ENCODE measurements at places on chromosomes 7 and 10.

DNA sequence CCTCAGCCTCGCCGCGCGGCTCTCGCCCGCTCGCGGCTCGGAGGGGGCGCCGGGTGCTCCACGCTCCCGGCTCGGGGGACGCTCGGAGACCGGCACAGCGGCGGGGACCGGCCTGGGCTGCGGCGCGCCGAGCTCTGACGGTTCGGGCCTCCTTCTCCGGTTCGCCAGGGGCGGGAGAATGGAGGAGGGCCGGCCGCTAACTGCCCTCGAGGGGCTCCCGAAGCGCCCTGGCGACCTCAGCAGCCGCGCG, 232 bp upstream of the GRID1 start:
- DNase-seq, result no peak

DNA sequence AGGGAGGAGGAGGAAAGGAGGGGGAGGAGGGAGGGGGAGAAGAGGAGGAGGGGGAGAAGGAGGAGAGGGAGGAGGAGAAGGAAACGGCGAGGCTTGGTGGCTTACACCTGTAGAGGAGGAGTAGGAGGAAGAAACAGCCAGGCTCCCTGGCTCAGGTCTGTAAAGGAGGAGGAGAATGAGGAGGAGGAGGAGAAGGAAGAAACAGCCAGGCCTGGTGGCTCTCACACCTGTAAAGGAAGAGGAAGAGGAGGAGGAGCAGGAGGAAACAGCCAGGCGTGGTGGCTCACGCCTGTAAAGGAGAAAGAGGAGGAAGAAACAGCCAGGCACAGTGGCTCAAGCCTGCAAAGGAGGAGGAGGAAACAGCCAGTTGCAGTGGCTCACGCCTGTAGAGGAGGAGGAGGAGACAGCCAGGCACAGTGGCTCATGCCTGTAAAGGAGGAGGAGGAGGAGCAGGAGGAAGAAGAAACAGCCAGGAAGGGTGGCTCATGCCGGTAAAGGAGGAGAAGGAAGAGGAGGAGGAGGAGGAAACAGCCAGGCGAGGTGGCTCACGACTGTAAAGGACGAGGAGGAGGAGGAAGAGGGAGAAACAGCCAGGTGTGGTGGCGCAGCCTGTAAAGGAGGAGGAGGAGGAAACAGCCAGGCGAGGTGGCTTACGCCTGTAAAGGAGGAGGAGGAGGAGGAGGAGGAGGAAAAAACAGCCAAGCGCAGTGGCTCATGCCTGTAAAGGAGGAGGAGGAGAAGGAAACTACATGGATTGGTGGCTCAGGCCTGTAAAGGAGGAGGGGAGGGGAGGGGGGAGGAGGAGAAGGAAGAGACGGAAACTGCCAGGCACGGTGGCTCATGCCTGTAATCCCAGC, 14.9 kb upstream of the CRCP start:
- DNase-seq, result no peak

- no peak for DNase-seq
Measured at GRCh38 chr10:117249493-117250093, 8.7 kb downstream of the SLC18A2 start.

- no peak for DNase-seq
Measured at GRCh38 chr10:75208181-75208580, 2.4 kb upstream of the VDAC2 start.

GRCh38 chr7:25653384-25653783, 425.1 kb upstream of the NPVF start:
- no peak for DNase-seq

DNA sequence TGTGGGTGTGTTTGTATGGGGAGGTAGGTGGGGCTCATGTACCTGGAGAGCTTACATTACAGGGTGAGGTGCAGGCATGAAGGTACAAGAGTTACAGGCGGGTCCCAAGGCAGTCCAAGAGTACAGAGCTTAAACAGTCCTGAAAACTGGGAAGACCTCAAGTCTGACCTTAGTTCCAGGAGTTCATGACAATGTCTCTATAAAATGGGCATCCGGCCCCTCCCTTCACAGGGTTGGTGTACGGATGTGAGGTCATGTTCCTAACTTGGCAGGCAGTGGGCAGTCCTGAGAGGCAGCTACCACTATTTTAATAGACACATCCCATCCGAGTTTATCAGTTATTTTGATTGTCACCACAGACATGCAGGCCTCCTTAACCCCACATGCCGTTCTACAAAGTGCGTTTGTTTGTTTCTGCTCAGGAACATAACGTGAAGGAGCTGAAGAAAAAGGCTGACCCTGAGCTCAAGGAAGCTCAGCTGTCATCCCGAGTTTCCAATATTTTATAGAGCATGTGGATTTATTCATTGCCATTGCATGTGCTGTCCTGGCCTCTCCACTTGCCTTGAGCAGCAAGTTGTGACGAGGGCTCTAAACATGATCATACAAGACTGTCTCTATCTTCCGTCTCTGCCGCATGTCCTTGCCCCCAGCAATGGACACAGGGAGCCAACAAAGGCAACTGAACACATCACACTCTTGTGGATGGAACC, 647.5 kb upstream of the IGFBP3 start:
- no peak for DNase-seq

DNA sequence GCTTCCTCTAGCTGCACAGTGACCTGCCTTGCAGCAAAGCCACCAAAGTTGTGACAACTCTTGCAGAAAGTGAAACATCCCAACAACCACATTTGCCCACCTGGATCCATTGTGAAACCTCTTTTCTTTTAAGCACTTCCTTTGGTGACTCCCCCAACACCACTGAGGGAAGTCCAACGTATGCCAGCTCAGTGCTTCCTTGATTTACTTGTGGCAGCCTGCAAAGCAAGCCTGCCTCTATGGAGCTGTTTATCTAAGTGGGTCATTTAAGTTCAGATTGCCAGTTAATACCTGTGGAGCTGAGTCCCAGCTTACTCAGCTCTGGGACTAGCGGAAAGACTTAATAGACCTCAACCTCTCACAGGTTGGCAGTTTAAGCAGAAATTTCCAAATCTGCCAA, 230.8 kb upstream of the GHITM start:
- no peak for DNase-seq

GRCh38 chr10:129704225-129704624, 237.2 kb downstream of the MGMT start:
- DNase-seq, result no peak

- no peak for DNase-seq
Measured at GRCh38 chr7:131329176-131329570, 1.5 kb downstream of the MKLN1 start.

- no peak for DNase-seq
Measured at GRCh38 chr7:3488829-3489228, 187.8 kb downstream of the SDK1 start.

DNA sequence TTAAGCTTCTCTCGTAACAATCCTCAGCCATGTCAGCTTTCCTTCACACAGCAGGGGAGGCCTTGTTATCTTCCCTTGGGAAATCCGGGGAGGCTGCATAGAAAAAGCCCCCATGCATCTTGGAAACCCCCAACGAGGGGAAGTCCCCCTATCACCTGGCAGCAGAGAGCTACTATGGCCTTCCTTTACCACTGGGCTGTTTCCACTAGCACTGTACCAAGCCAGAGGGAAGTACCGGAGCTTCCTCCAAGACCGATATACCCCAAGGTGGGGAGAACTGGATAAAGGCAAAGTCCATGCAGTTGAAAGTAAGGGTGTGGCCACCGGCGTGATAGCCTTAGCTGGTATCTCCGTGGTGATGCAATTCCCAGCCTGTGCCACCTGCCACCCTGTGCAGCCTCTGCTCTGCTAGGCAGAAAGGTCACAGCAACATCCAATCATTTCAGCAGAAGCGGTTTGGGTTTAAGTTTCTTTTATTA, 4.4 kb upstream of the CLIP2 start:
- DNase-seq, result no peak

DNA sequence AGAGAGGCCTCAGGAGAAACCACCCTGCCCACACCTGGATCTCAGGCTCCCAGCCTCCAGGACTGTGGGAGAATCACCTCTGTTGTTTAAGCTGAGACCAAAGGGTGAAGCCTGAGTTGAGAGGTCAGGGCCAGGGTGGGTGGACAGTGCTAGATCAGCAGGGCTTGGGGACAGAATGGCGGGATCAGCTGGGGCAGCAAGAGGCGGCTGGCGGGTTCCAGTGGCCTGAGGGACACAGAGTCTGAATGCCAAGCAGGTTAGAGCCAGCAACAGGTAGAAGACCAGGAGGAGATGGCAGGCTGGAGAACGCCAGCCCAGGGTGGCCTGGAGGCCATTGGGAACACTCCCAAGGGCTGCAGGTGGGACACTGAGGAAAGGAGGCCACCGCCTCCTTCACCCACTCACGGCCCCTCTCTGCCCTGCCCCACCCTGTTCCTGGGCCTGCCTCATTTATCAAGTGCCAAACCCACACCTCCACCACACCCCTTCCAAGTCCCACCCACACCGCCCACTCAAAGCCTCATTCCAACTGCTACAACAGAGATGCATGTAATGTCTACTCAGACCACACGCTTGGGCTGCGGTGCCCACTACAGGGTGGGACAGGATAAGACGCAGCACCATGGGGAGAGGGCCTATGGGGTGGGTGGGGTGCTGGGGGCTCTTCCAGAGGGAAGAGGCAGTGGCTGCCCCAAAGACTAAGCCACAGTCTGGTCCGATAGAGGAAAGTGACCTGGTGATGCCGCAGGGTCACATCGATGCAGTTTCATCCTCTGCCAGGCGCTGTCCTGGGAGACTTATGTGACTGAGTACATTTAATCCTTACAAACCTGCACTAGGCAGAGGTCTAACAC, 173.9 kb downstream of the TNS3 start:
- DNase-seq, result no peak

- no peak for DNase-seq
Measured at GRCh38 chr10:117248750-117249465, 8.0 kb downstream of the SLC18A2 start.

- DNase-seq, result no peak
Measured at GRCh38 chr10:76451911-76452310, 1020.5 kb downstream of the LRMDA start.

DNA sequence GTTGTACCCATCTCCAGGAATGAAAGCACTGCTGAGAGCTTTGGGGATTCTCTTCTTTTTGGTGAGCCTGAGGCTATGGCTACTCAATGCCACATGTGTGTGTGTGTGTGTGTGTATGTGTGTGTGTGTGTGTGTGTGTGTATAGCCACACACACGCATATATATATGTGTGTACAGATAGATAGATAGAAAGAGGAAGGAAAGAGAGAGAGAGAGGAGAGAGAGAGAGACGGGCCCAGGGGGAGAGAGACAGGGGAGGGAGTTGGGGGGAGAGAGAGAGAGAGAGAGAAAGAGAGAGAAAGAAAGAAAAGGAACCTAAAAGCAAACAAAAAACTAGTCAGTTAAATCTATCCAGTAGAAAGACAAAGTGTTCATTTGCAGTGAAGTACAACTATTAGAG, 8.3 kb downstream of the SLC13A4 start:
- no peak for DNase-seq

DNA sequence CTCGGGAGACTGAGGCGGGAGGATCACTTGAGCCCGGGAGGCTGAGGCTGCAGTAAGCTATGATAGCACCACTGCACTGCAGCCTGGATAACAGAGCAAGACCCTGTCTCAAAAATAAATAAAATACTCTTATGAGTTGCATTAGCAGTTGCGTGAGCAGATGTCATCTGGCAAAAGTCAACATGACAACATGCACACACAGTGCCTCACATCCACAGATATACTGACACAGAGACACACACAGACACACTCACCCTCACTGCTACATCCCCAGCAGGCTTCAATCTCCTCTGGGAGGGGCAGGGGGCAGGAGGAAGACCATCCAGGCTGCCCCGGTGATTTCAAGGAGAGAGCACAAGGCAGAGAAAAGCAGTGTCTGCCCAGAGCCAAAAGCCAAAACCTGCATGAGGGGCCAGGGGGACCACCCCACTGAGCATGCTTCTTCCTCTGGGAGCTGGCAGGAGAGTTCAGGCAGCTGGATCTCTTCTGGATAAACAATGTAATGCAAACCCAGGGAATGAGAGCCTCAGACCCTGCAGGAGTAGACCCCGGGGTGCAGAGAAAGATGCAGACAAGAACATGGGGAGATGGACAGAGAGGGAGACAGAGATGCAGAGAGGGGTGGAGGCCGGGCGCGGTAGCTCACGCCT, 9.6 kb upstream of the ELN start:
- DNase-seq, result no peak

- no peak for DNase-seq
Measured at GRCh38 chr10:86049442-86049841, 317.2 kb downstream of the GRID1 start.

- no peak for DNase-seq
Measured at GRCh38 chr7:139597028-139597427, 73.5 kb downstream of the CLEC2L start.

DNA sequence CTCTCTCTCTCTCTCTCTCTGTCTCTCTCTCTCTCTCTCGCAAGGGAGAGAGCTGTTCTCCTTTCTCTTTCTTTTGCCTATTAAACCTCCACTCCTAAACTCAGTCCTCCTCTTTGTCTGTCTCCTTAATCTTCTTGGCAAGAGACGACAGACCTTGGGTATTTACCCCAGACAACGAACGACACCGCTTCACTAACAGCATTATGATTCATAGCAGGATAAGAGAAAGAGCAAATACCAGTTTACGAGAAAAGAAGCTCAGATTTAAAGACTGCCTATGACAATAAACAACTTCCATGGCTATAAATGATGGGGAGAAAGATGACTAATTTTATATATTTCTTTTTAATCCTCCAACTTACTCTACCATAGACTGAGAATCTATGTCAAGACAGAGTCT, 1396.5 kb upstream of the CELF2 start:
- no peak for DNase-seq

- DNase-seq, result no peak
Measured at GRCh38 chr7:157000741-157001653, 9.5 kb downstream of the MNX1 start.

- DNase-seq, result no peak
Measured at GRCh38 chr10:24944512-24945255, 7.7 kb downstream of the PRTFDC1 start.

- no peak for DNase-seq
Measured at GRCh38 chr10:78401624-78402367, 368.1 kb downstream of the RPS24 start.

GRCh38 chr7:76123316-76123715, 75.4 kb downstream of the MDH2 start:
- DNase-seq, result no peak

DNA sequence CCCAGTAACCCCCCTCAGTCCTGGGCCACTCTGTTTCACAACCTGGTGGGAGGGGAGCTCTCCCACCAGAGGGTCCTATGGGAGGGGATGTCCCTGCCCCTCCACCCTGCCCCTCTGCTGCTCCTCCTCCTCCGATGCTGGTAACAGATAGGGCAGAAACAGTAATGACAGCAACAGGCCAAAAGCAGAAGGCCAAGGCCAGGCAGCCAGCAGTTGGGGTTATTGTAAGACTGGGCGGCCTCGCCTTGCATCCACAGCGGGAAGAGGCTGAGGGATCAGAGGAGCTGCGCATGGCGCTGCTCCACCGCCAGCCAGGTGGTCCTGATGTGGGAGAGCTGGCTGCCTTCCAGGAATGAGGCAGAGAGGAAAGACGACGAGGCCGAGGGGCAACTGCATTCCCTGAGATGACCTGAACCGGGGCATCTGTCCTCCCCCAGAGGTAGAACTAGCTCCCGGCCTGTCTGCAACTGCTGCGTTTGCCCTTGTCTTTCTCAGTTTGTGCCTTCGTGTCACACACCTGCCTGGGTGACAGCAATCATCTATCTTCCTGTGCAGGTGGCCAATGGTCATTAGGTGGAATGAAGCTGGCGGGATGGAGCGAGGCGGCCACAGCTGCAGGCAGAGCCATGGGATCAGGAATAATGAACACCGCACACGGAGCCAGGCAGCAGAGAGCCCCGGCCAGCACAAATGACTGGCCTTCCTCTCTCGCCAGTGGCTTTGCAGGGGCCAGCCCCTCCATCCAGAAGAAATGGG, 54.0 kb upstream of the CACUL1 start:
- DNase-seq, result no peak

Data from stimulated activated CD4-positive, alpha-beta T cell treated with anti-CD3 and anti-CD28 coated beads, Interleukin-1b, Interleukin-23, amount 100 ng/mL, for 1 hour (primary cell).